ENCODE measurements at places on chromosomes 7 and 10. TPM values are rescaled to one million over a fixed set of nuclear protein-coding genes. Genes with fewer than 3 reads are reported as not detected.

DNA sequence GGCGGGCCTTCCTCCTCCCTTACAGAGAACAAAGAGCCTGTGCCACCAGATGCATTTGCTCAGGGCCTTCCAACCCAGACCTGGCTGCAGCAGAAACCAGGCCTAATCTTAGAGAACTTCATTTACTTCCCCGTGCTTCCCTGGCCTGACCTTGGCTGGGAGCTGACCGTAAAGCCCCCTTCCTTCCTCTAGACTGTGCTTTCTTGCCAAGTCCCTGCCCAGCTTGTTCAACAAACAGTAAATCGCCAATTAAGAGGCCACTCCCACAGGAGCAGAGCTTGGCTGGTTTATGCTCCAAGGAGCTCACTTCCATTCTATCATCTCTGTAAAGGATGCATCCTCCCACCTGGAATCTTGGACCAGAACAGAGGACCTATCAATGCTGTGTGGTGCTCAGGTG is 110.9 kb downstream of the COL13A1 start:
- DNase-seq, result no peak

GRCh38 chr7:96823274-96823673 is 113.6 kb upstream of the SEM1 start:
- DNase-seq, result no peak

- no peak for DNase-seq
Observed at GRCh38 chr7:1817061-1817712, 147.1 kb downstream of the ELFN1 start.

DNA sequence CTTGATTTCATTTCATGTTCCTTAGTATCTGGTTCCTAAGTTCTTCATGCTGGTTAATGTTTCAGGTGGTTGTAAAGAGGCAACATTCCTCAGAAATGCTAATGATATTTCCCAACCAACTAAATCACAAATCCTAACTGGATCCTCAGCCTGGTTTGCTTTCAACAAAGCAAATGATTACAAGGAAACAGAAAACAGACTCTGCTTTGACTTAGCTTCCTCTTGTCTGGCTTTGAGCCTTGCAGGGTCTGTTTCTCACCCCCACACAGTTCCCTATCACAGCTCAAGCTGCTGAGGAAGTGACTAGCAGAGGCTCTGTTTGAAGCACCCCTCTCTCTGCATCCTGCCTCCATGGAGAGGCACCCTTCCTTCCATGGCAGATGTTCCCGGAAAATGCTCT is 130.2 kb upstream of the CTTNBP2 start:
- DNase-seq, result no peak

DNA sequence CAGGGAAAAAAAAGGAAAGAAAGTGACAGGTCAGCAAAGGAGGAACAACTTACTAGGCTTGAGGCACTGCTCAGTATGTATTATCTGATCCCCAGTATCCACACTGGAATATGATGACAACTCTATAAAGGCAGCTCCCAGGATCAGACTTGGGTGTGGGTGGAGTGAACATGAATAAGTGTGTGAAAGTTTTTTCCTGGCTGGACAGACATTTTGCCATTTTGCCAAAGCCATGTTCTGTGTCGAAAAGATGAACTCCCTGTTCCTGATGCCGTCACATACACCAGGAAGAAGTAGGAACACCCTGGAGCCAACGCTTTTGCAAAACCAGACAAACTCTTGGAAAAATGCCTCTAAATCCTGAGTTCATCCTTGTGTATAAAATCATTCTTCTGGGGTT is 143.2 kb upstream of the MEOX2 start:
- no peak for DNase-seq

GRCh38 chr7:98244871-98245270 is 7.2 kb downstream of the TECPR1 start:
- no peak for DNase-seq

- DNase-seq, result no peak
Observed at GRCh38 chr10:47196691-47197090, 103.3 kb upstream of the GDF10 start.

- no peak for DNase-seq
Observed at GRCh38 chr7:86407291-86407690, 236.4 kb upstream of the GRM3 start.

- no peak for DNase-seq
Observed at GRCh38 chr10:78514459-78514858, 480.8 kb downstream of the RPS24 start.

C10orf62 gene
- not detected for total RNA-seq

- no peak for DNase-seq
Observed at GRCh38 chr10:74955796-74956195, 129.4 kb downstream of the KAT6B start.

DNA sequence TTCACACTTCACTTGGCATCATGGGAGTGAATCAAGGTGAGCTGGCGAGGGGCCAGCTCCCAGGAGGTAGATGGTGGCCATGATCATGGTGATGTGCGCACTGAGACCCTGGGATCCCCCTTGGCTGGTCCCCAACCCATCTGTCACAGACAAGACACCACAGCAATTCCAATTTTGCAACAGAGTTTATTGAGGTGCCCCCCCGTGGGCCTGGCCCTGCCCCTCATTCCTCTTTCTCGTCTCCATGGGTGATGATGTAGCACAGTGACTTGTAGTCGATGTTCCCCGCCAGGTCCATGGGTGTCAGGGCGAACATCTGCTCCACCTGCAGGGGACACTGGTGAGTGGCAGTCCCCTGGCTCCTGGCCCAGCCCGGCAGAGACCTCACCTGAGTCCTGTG is 2.4 kb downstream of the MYL7 start:
- no peak for DNase-seq

DNA sequence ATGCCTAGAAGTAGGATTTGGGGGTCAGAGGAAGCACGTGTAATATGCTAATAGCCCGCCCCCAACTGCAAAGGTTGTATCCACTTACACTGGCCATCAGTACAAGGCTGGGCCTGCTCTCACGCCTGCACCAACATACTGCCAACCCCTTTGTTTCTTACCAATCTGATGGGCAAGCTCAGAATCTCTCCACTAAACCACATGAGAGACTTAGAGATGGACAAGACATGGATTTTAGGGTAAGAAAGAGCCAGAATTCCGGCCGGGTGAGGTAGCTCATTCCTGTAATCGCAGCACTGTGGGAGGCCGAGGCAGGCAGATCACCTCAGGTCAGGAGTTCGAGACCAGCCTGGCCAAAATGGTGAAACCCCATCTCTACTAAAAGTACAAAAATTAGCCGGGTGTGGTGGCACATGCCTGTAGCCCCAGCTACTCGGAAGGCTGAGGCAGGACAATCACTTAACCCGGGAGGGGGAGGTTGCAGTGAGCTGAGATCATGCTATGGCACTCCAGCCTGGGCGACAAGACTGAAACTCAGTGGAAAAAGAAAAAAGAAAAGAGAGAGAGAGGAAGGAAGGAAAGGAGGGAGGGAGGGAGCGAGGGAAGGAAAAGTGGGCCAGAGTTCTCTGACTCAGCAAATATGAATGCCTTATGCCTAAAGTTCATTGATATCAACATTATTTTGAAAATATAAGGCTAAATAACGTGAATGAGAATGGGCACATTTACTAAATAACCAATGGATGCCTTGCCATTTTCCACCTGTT is 162.2 kb downstream of the SLIT1 start:
- no peak for DNase-seq

DNA sequence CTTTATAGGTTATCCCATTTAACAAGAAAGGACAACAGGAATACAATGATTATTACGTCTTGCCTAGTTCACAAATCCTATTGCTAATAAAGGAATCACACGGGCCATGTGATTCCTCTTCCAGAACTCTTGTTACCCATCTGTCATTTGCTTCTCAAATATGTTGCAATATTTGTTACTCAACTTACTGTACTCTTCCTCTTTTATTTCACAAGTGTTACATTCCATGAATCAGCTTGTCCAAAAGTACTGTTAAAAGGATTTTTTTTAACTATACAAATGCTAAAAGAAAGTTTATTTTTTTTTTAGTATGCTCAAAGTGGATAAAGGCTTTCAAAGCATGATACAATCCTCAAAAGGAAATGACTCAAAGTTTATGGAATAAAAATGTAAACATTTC is 3.9 kb upstream of the CD36 start:
- DNase-seq, result no peak

GRCh38 chr7:14837216-14837615 is 65.3 kb downstream of the DGKB start:
- DNase-seq, result no peak

DNA sequence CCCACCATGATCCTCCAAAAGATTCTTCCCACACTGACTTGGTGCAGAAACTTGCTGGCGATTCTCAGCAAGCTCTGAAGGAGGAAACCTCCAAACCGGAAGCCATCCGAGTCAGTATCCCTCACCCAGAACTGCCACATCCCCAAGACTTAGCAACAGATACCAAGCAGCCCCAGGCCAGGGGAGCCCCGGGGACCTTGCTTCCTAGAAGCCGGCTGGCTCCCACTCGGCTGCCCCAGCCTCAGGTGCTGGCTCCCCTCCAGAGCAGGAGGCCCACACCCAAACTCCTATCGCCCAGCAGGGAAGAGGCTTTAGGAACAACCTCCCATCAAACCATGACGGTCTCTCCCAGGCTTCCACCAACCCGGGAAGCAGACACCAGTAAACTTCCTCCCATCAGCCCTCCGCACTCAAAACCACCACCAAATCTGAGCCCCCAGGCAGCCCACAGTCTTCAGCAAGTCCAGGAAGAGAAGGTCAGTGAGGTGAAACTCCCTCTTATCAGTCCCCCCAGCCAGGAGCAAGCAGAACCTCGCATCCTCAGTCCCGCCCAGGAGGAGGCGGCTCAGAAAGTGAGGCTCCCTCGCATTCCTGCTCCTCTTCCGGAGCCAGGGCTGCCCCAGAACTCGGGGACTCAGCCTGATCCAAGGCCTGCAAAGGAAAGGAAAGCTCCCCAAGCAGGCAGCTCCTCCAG is 82.3 kb downstream of the LRGUK start:
- no peak for DNase-seq

GRCh38 chr7:4849390-4849789 is 12.4 kb downstream of the PAPOLB start:
- DNase-seq, result no peak

GRCh38 chr10:32000937-32001336 is 55.3 kb downstream of the KIF5B start:
- DNase-seq, result no peak

SFR1 gene
- total RNA-seq, result 14.8 TPM

GRCh38 chr10:106795619-106796018 is 368.9 kb downstream of the SORCS1 start:
- no peak for DNase-seq

C7orf33 gene
- total RNA-seq, result not detected

- DNase-seq, result no peak
Observed at GRCh38 chr10:59801171-59801570, 47.9 kb upstream of the MRLN start.

- DNase-seq, result no peak
Observed at GRCh38 chr7:138564365-138564764, 104.3 kb downstream of the TRIM24 start.

- no peak for DNase-seq
Observed at GRCh38 chr10:6721480-6721879, 141.4 kb upstream of the PRKCQ start.

- DNase-seq, result no peak
Observed at GRCh38 chr7:136637813-136638212, 230.6 kb upstream of the CHRM2 start.

DNA sequence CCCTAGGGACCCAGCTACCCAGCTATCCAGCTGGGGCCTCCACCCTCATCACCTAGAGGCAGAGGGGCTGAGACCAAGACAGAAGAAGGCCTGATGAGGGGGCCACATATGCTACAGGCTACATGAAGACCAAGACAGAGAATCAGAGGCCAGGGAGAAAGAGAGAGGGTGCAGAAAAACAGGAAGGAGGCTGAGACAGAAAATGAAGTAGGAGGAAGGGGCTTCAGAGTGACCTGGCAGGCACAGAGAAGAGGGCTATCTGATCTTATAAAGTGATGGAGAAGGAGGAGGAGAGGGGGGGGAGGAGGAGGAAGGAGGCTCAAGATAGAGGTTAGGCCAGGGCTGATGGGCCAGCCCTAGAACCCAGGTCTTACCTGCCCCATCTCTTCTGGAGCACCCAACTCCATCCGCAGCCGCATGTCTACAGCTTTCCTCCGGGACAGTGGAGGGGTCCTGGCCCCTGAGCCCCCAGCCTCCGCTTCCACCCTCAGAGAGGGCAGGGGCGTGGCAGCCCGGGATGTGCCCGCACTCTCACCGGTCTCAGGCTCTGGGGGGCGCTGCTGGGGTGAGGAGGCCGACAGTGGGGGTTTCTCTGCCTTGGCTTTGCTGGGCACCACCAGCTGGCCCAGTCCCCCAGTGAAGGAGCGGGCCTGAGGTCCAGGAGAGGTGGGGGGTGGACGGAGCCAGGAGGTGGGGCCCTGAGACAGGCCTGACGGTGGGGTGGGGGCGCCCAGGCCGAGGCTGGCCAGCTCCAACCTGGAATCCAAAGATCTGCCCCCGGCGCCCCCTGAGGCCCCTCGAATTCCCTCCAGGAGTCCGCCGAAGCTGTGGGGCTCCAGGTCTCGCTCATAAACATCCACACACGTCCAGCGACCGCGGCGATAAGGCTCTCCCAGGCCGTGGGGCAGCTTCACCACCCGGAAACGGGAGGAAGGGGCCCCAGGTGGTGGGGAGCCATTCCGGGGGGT is 1.8 kb downstream of the TSC22D4 start:
- no peak for DNase-seq

GRCh38 chr7:5672468-5672867 is 109.0 kb downstream of the RNF216 start:
- no peak for DNase-seq

DNA sequence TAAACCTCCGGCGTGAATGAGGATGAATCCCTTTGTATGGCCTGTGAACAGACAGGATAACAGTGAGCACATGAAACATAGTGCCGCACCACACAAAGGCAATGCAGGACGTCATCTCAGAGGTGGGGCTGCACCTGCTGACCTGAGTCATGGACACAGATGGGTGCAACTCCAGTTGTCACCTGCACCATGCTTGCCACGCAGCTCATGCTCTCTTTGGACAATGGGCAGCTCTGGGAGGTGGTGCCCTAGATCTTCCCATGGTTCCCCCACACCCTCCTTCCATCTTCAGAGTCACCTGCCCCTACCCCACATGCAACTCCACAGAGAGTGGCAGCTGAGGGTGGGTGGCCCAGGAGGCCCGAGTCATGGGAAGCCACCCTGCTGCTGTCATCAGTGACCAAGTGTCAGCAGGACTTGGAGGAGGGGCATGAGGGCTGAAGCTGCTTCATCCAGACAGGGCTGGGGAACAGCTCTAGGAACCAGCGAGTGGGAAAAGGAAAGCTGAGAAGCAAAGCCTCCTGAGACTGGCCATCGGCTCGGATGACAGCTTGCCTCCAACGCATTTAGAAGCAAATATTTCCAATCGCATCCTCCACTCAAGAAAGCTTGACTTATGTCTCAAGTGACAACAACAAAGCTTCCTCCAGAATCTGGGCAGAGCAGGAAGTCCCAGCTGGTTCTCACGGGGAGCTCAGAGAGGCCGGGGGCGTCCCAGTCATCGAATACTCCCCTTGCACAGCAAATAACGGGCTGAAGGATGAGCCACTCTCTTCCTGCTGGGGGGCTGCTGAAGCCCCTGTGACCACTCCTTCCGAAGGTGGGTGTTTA is 27.1 kb downstream of the VIPR2 start:
- DNase-seq, result no peak

MIOS gene
- 65.3 TPM for total RNA-seq

WBP1L gene
- 16.7 TPM for total RNA-seq

DNA sequence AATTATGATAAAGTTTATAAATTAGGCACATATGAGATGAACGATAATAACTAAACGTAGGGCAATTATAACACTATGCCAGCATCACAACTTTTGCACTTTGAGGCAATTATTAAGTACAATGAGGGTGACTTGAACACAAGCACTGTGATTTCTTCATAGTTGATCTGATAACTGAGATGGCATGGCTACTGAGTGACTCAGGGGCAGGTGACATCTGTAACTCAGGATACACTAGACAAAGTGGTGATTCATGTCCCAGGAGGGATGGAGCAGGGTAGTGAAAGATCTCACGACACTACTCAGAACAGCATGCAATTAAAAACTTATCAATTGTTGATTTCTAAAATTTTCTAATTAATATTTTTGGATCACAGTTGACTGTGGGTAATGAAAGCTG is 98.3 kb upstream of the ARHGAP21 start:
- no peak for DNase-seq

Measured in activated naive CD4-positive, alpha-beta T cell treated with anti-CD3 and anti-CD28 coated beads, Interleukin-2, amount 50 U/mL, for 72 hours (primary cell).